Effector memory CD8-positive, alpha-beta T cell (primary cell): ENCODE measurements at places on chromosomes 6 and 20.

GRCh38 chr6:111727802-111728201 is 122.1 kb upstream of the TRAF3IP2 start:
- DNase-seq = no peak

GRCh38 chr6:90764001-90764400 is 177.1 kb upstream of the MAP3K7 start:
- no peak for DNase-seq

DNA sequence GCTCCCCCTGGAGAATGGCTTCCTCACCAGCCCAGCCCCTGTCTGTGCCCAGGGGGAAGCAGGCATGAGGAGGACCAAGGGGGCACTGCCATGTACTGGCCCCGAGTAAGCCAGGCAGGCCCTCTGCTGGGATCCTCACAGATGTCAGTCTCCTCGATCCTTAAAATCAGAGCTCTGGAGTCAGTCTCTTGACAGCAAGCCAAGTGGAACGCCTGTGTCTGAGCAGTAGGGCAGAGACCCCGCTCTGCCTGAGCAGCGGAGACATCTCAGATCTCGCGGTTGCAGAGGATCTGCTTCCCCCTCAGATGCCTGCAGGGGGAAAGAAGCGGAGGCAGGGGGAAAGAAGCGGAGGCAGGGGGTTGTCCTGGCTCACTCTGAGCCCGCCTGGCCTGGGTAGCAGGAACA is 92.6 kb downstream of the SNX5 start:
- no peak for DNase-seq

GRCh38 chr20:24157213-24157612 is 168.6 kb upstream of the GGTLC1 start:
- DNase-seq = peak; percentile 64

GRCh38 chr6:43809417-43810305 is 39.6 kb downstream of the VEGFA start:
- DNase-seq = no peak

DNA sequence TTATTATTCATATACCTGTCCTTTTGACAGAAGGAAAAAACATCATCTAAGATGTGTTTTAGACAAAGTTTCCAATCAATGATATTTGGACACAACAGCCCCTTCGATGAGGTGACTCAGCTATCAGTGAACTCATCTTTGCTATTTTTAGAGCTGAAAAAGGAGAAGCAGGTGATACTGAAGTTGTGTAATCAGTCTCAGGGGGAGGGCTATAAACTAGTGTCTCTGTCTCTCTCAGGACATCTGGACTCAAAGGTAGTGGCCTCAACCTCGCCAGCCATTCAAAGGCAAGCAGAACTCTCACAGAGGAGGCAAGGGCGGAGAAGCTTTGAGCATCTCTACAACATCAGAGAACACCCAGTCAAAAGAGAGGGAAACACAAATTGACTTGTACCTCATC is 135.4 kb downstream of the BFSP1 start:
- DNase-seq = no peak

GRCh38 chr6:85669735-85670194 is 27.1 kb upstream of the SYNCRIP start:
- DNase-seq = peak; percentile 42

DNA sequence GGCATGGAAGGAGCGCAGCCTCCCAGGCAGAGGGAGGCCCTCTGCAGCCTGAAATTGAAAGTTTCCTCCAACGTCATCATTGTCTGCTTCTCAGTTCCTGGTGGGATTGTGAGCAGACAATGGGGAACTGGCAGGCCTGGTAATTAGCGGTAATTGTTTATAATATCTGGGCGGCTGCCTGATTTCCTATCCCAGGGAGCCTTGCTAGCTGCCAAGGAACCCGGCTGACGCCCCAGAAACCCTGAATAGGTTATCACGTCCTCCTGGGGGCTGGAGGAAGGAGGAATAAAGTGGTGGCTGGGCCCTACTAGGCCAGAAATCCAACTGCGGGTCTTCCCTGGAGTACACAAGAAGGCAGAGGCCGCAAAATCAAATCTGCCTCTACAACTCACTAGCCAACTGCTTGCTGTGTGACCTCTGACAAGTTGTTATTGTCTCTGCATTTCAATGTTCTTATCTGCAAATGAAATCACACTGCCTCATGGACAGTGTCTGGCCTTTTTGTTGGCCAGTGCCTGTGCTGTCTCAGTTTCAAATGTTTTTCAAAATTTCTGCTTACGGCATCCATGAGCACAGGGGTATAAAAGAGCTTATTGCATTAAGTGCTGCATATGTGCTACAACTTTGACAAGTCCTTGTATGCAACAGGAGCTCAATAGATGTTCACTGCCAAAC is 16.9 kb downstream of the KCNK15 start:
- no peak for DNase-seq

DNA sequence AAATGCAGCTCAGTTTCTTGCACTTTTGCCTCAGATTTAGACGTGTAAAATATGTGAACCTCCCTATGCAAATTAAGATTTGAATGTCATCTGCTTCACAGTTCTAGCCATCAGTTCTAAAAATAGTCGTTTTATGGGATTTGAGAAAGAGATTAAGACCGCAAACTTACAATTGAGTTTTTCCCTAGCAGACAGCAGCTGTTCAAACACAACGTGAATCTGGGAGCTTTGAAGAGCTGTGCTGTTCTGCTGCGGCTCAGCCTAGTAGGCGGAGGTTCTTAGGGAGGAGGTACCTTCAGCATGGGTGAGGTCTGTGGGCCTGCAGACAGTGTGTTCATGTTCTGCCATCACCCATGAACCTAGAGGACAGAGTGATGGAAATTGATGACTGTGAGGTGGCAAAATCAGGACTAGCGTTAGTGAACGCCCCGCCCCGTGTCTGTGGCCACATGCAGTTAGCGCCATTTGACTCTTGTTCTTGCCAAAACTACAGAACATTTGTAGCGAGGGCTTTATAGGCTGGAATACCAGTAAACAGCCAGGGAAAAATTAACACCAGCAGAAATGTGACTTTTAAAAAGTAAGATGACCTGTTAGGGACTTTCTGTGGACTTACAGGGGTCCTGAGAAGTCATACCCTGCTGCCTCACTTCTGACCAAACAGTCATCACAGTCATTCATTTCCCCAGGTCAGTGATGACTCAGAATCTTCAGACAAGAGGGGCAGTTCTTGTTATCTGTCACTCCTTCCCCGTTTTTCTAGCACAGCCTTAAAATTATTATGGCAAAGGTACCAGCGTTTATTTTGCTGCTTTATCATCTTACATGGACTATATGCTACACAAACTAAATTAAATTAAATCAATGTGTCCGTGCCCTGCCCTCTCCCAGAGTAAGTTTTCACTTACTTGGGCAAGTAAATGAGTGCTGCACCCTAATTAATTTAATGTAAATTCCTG is 84.3 kb upstream of the TMEM181 start:
- no peak for DNase-seq

DNA sequence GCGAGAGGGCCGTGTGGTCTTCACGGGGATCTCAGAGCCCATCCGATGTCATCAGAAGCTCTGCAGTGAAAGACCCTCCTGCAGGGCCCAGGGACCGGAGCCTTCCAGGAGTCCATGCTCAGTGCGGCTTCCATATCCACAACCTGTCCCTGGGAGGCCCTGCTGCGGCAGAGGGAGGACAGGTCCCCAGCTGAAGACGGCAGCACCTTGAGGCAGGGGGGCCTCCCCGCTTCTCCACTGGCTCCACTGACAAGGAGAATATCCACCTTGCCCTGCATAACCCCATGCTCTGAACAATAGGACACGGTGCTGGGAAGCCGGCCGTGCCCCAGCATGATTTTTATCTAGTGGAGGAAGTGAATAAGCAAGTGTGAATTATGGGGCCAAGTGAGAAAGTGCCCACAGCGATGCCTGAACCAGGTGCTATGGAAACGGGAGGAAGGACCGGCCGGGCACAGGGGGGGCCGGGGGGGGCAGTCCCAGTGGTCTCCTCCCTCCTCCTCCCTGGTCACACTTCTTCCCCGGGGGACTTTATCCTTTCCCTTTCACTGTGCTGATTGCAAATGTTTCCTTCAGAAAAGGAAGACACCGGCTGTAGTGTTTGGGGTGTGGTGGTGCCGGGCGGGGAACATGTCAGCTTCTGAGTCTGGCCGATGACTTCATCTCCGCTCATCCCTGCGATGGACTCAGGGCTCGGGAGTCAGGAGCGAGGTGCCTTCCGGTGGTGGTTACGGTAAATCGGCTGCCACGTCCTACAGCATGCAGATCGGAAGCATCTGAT is 225.1 kb downstream of the ERMARD start:
- no peak for DNase-seq

DNA sequence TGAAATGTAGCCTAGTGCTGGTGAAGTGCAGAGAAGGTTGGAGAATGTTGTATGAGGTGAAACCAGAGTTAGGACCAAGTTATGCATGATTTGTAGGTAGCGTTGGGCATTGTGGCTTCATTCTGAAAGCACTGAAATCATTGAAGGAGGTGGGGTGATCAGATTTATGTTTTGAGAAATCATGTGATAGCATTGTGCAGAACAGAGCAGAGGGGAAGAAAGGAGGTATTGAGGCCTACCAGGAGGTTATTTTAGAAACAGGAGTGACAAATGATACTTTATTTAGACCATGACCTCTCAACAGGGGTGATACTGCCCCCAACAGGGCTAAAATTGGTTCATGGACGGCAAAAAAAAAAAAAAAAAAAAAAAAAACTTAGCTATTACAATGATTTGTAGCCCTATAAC is 15.6 kb upstream of the HMGN3 start:
- no peak for DNase-seq

DNA sequence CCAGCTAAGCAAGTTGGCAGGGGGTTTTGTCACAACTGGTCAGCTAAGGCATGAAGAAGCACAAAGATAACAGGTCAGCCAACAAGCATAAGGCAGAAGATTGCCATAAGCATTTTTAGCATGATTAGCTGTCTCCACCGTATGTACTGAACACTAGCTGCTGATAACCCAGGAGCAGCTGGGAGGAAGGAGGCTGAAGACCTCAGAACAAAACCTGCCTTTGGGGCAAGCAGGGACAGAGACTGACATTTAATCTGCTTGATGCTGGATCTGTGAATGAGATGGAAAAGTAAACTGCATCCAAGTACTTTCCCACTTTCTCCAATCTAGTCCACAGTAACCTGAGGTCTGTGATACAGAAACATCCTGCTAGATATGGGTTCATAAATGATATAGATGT is 353.0 kb upstream of the MAP3K7 start:
- no peak for DNase-seq
